ENCODE measurements at places on chromosomes 2 and 18.

DNA sequence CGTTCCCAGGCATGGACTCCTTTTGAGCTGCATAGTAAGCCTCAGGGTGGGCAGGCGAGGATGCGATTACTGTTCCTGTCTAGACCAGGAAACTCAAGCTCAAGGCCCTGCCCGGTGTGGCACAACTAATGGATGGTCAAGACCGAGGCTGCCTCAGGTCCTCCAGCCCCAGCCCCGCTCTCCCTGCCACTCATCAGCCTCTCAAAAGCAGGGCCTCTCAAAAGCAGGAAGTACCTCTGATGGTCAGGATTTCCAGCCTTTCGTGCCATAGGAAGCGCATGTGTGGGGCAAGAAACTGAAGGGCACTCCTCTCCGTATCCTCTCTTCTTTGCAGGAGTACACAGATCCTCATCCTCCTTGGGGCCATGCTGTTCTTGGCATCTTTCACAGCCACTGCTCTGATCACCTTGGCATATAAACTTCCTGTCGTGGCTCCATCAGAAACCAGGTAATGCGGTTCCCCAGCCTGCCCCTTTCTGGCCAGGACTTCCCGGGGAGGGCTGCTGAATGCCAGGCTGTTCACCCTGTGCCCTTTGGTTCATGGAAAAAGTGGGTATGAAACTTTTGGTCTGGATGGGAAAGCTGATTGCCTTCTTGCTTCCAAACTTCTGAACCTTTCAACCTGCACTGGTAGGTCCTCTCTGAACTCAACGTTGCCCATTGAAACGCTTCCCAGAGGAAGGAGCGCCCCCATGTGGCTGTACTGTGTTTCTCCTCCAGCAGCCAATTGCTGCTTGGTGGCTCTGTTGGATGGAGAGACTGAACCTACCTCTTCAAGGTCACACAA lies 82.8 kb upstream of the SEC11C start:
- no peak overlapping the region for H3K4me3 ChIP-seq
- H3K4me1 ChIP-seq: peaks cover 2% of the 10 kb centered on the region
- no peak overlapping the region for H3K27ac ChIP-seq
- no peaks in the 10 kb centered on the region for H3K36me3 ChIP-seq

- H3K36me3 ChIP-seq: peaks cover 44% of the 10 kb centered on the region
- H3K4me3 ChIP-seq: no peak overlapping the region
- H3K27ac ChIP-seq: peak overlapping the region; percentile 21
- DNase-seq: no peak
Measured at GRCh38 chr2:165902934-165903333, 50.6 kb downstream of the TTC21B start.

- no peaks in the 10 kb centered on the region for H3K27me3 ChIP-seq
- DNase-seq: no peak
- H3K4me3 ChIP-seq: no peak overlapping the region
- no peaks in the 10 kb centered on the region for H3K4me1 ChIP-seq
- H3K36me3 ChIP-seq: no peaks in the 10 kb centered on the region
Measured at GRCh38 chr2:187404431-187405110, 43.5 kb downstream of the CALCRL start.

GRCh38 chr2:211128287-211128686 lies 571.9 kb downstream of the CPS1 start:
- H3K4me3 ChIP-seq: no peak overlapping the region
- no peaks in the 10 kb centered on the region for H3K36me3 ChIP-seq
- H3K4me1 ChIP-seq: no peaks in the 10 kb centered on the region
- no peaks in the 10 kb centered on the region for H3K27me3 ChIP-seq

GRCh38 chr2:225028572-225028971 lies 13.7 kb downstream of the DOCK10 start:
- no peak overlapping the region for H3K4me3 ChIP-seq
- H3K4me1 ChIP-seq: peaks cover 76% of the 10 kb centered on the region
- peak overlapping the region; percentile 24 for H3K27ac ChIP-seq
- H3K36me3 ChIP-seq: peaks cover 31% of the 10 kb centered on the region
- no peak for DNase-seq

DNA sequence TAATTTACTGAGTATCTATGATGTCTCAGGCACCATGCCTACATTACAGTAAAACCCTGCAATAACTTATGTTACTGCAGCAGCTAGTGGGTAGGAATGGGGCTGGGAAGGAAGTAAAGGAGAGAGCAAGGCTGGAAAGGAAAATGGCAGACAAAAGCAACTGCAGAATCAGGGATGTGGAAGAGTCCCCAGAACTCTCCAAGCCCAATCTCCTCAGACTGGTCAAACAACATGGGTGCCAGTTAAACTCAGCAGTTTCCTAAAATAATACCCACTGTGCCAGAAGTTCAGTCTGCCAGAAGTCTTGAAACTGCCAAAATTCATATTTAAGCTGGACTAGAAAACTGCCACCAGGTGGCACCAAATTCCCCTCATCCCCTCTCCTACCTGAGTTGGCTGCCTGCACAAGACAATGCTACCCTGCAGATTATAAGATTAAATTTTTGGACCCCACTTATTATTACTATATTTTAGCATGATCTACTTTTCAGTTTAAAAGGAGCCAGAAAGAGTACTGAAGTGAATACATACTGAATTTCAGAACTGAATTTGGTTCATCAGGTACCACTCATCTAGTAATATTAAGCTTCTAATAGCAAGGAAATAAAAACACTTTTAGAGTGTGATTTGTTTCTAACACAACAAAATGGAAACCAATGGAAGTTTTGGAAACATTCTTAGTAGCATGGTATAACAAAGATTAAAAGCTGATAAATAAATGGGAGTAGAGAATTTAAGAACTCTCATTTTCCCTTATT lies 86.8 kb upstream of the DNER start:
- no peak overlapping the region for H3K4me3 ChIP-seq
- no peaks in the 10 kb centered on the region for H3K27me3 ChIP-seq
- H3K4me1 ChIP-seq: no peaks in the 10 kb centered on the region
- peak; percentile 86 for DNase-seq

DNA sequence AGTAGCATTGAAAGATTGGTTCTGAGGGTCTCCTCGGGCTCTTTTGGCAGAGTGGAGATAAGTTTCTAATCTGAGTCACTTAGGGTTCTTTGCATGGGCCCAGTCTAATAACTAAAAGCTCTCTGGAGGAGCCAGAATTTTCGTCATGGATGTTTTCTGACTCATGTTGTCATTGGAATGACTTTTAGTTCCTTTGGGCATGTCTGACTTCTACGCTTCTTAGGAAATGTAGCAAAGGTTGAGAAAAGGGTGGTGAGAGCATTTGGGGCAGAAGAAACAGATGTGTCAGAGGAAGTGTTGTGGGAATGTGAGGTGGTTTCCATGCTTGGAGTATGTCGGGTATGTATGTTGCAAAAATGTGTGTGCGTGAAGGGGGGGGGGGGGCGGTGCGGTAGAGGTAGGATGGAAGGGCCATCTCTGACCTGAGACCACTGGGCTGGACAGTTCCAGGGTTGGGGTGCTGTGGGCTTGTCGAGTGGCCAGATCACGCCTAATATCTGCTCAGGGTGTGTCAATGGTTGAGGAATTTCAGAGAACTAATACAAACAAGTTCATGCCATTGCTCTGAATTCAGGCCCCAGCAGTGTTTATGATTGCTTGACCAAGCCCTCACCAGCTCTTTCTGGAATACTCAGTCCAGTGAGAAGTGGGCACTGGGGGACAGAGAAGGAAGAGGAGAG lies 26.9 kb downstream of the KLHL29 start:
- H3K36me3 ChIP-seq: no peaks in the 10 kb centered on the region
- no peaks in the 10 kb centered on the region for H3K27me3 ChIP-seq
- no peaks in the 10 kb centered on the region for H3K4me1 ChIP-seq
- H3K27ac ChIP-seq: no peak overlapping the region
- no peak for DNase-seq

DNA sequence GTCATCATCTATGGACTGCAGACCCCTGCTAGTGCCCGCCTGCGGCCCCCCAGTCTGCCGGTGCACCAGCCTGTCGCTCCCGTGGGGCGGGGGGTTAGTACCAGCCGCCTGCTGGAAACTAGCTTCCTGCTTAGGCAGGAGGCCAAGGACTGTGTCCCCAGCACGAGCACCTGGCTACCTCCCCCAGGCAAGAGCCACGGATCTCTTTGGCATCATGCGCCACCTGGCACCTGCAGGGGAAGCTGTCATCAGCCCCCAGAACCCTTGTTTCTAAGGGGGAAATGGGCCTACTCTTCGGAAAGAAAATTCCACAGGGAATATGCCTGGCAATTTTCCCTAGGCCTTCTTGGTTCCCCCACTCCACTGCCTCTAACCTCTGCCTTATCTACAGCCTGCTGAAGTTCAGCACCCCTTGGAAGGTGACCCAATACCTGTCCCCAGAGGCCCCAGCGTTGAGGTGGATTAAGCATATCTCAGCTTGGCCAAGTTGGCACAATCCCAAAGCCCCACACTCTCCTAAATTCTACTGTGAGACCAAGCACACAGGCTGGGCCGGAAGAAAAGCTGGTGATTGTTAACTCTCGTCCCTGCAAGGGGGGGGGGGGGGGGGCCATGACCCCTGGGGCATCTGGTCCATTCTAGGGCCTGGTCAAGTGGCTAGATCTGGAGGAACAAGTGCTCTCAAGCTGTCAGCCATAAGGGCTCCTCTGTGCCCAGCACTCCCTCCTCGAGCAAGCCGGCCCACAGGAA lies 62.0 kb upstream of the POMC start:
- H3K4me1 ChIP-seq: peaks cover 9% of the 10 kb centered on the region
- no peak overlapping the region for H3K4me3 ChIP-seq
- no peaks in the 10 kb centered on the region for H3K27me3 ChIP-seq
- H3K27ac ChIP-seq: no peak overlapping the region
- no peak for DNase-seq
